Testis (tissue), 5 donors: ENCODE measurements at places on chromosomes 5 and 9. TPM values are rescaled to one million over a fixed set of nuclear protein-coding genes. Genes with fewer than 3 reads are reported as not detected.

Gene LRRC14B
- 0.93 TPM for total RNA-seq

Gene LRRC70
- 9.0 TPM for total RNA-seq

Gene POLR1E
- 18.6 TPM for total RNA-seq

Gene CYFIP2
- total RNA-seq, result 41.4 TPM

Gene PPP2CA
- 214 TPM for total RNA-seq

Gene C9orf50
- 9.4 TPM for total RNA-seq

Gene ENTPD2
- total RNA-seq, result 9.6 TPM

Gene CNTFR
- total RNA-seq, result 16.0 TPM

Gene ZNF169
- 15.6 TPM for total RNA-seq

GRCh38 chr5:67066815-67067214, 129.8 kb downstream of the CD180 start:
- DNase-seq, result no peak

DNA sequence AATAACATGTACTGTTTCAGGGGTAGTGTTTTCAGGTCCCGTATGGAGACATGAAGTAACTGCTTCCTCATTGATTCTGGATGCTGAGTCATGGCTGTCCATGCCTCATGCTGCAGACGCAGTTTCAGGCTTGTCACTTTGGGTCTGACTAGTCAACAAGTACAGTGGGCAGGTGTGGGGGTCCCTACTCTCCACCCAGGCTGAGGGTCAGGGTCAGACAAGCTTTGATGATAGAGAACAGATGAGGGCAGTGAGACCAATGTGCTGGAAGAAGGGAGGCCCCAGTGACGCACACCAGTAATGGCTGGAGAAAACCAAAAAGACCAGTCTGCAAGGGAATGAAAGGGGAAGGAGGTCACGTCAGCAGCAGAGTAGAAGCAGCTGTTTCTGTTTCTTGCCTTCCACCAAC, 80.0 kb upstream of the NFIL3 start:
- no peak for DNase-seq

GRCh38 chr9:96293498-96294158, 8.3 kb downstream of the HSD17B3 start:
- no peak for DNase-seq

DNA sequence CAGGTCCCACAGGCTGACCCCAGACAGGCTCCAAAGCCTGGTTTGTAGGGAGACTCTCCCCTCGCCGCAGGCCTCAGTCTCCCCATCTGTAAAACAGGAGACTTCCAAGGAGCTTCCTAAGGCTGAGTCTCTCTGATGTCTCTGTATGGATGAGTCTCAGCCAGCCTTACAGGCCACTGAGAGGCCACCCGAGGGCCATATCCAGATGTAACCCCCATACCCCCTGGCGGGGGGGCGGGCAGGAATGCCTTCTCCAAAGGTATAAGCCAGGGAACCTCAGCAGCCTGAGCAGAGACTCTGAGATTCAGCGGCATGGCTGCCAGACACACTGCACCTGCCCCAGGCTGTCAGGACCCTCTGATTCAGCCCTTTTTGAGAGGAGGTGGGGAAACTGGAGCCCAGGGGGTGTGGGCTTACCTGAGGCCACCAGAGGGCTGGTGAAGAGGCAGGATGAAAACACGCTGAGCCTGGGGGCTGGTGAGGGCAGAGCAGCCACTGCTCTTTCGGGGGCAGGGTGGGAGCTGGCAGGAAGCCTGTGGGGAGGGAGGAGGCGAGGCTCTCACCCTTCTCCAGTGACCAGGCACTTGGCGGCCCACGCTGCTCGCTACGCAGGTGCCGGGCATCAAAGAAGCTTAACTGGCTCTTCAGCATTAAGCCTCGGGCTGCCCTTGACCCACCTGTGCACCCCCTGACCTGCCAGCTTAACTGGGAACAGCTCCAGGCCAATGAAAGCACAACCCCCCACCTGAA, 5.5 kb upstream of the SUSD3 start:
- DNase-seq, result no peak

GRCh38 chr5:135535820-135536801, at the start of gene NEUROG1:
NEUROG1 (minus strand) TSS chr5:135535964; CDS start chr5:135535690, 274 bp downstream.
- no peak for DNase-seq

- DNase-seq, result no peak
These were observed 64.3 kb downstream of the RXRA start for GRCh38 chr9:134390537-134390936.

- DNase-seq, result no peak
These were observed 22.9 kb downstream of the NUDT12 start for GRCh38 chr5:103539376-103540330.

DNA sequence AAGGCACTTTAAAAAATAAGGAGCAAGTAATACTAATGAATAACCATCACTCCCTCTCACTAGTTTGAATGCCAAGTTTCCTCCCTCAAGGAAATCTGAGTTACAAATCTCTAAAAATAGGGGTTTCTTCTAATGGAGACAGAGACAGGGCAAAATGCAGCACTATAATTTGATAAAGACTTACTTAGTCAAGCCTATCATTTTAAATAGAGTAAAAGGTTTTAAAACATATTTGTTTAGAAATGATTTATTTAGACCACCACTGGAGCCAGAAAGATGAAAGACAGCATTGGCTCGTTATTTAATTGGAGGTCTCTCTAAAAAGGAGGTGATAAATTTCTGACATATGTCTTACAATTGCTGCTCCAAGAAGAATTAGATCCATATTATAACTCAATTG, 228.7 kb downstream of the TLE1 start:
- no peak for DNase-seq

GRCh38 chr5:3011764-3012017, 260.2 kb upstream of the IRX2 start:
- DNase-seq, result no peak

DNA sequence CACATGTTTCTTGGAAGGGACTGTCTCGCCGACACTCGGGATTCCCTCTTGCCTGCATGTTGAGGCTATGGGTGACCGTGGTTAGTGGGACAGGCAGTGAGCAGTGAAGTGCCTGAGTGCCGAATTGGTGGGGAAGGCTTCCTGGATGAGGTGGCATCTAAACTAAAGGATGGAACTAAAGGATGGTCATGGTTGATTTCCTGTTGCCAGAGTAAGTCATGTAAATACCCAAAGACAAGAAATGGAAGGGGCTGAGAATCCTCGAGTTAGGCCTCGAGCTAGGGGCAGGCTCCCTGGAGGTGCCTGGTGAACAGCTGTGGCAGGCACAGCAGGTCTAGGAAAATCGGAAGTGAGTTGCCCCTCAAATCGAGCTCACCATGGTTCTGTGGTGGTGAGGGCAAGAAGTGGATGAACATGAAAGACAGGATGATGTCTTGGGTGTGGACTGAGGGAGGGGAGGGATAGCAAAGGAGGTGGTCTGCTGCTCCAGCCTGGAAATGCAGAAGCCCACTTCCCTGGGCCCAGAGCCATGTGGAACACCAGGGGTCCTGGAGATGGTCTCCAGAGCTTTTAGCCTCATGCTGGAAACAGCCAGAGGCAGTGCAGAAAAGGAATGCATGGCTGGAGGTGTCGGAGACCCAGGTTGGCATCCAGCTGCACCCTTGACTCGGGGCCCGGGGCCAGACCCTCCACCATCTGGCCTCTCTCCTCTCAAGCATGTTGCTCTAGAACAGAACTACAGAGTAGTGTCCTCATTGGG, 12.2 kb downstream of the CD74 start:
- DNase-seq, result no peak
